ENCODE measurements at places on chromosomes 2 and 18.
A peak's percentile ranks its signal among the peaks of the same experiment; 100 is the strongest.

- peak; percentile 27 for DNase-seq
Observed at GRCh38 chr2:12173271-12173942, 427.0 kb downstream of the LPIN1 start.

DNA sequence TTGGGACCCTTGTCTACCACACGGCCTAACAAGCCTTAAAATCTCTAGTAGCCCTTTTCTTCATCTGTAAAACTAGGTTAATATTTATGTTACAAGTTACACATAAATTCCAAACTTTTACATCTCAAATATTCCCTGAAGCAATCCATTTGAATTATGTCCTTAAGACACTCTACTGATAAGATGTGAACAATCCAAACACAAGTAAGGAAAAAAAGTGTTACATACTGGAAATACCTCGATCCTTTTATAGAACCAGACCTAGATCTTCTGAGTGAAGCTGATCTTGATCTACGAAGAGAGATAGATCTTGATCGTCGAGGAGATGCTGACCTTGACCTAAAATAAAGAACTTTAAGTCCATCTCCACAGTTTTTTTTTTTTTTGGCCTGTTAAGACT is 3.3 kb downstream of the SRSF7 start:
- no peak for DNase-seq

DNA sequence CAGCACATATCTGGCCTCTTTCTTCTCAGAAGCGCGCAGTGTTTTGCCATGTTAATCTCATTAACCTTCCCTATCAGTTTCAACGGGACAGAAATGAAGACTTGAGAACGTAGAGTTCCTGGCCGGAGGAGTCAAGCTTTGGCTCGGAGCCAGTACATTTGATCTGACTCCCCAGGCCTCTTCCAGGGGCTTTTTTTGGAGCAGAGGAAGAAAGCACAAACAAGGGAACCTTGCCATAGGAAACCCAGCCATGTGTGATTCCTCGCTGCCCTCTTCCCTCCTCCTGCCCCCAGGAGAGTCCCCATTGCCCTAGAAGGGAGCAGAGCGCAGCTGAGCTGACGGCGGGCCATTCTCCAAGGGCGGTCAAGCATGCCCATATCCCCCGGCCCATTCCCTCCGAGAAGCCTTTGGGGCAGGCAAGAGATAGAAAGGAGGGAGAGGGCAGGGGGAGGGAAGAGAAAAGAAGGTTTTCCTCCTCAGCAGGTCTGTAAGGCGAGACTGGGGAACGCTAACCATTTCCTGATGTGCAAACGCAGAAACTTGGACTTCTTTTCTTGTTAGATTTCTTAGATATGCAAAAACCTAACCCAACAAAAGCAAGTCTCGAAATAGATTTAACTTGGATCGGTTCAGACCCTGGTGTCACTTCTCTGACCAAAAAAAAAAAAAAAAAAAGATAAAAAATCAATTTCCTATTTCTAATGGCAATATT is 63.7 kb upstream of the POU3F3 start:
- DNase-seq: no peak

- no peak for DNase-seq
Observed at GRCh38 chr2:74221604-74222299, 23.3 kb downstream of the MTHFD2 start.
